RPMI8226 (cell line): ENCODE measurements at places on chromosomes 2 and 18.

- no peak for DNase-seq
Measured at GRCh38 chr2:85405201-85406059, 4.7 kb downstream of the CAPG start.

GRCh38 chr18:27017901-27018500, 152.5 kb upstream of the AQP4 start:
- DNase-seq, result peak; percentile 54

GRCh38 chr2:110664135-110664534, 13.7 kb downstream of the BUB1 start:
- DNase-seq, result no peak

GRCh38 chr2:234754126-234754525, 197.7 kb upstream of the SH3BP4 start:
- DNase-seq, result no peak

DNA sequence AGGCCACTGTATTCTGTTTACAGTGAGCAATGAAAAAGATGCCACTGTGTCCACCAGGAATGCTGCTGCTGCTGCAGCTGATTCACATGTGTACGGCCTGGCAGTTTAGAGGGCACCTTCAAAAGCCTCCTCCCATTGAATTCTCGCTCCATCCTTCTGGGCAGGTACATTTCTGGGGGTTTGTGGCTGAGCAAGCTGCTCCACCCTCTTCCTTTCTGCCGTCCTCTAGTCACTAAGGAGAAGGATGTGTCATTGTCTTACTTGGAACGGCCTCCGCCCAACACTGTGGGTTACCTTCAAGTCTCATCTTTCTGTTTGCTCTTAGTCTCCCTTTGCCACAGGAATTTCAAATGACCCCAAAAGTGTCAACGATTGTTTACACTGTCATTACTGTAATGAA, 182.0 kb downstream of the ZBTB7C start:
- no peak for DNase-seq

DNA sequence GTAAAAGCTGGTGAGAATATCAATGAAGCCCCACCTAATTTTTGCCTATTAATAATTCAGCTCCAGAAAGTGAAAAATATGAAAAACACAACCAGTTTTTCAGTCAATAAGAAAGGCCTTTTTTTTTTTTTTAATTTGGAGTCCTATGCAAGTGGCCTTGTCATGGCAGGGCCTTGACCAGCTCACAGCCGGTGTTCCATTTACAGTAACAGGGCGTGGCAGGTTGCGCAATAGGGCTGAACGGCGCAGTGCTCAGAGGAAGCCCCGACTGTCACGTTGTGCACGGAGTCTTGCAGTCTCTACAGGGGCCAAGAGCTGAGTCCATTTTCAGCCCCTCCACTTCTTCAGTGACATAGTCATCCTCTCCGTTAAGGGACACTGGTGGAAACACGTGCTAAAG, 184.1 kb upstream of the FN1 start:
- no peak for DNase-seq

- DNase-seq, result no peak
Measured at GRCh38 chr18:7840411-7840810, 273.3 kb downstream of the PTPRM start.

DNA sequence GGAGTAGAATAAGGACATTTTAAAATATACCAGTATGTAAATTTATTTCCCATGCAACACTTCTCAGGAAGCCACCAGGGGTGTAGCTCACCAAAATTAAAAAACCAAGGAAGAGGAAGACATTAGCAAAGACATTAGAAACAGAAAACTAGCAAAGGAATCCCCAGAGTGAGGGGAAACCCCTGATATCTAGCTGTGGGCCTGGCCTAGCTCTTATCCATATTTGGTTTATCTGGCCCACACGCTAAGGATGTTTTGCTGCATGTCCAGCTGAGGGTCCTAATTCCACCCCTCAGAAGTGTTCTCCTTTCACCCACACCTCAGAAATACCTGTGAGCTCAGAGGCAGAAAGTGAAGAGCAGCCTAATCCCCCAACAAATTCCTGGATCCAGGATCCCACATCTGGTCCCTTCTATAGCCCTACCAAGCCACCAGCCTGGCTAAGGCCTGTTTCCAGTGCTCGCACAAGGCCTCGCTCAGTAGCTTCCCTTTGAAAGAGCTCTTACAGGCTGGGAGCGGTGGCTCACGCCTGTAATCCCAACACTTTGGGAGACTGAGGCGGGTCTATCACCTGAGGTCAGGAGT, 17.4 kb downstream of the OSBPL1A start:
- no peak for DNase-seq

- peak; percentile 56 for DNase-seq
Measured at GRCh38 chr2:31137211-31138036, 816 bp downstream of the GALNT14 start.

- DNase-seq, result no peak
Measured at GRCh38 chr2:69483696-69484095, 46.5 kb upstream of the NFU1 start.

DNA sequence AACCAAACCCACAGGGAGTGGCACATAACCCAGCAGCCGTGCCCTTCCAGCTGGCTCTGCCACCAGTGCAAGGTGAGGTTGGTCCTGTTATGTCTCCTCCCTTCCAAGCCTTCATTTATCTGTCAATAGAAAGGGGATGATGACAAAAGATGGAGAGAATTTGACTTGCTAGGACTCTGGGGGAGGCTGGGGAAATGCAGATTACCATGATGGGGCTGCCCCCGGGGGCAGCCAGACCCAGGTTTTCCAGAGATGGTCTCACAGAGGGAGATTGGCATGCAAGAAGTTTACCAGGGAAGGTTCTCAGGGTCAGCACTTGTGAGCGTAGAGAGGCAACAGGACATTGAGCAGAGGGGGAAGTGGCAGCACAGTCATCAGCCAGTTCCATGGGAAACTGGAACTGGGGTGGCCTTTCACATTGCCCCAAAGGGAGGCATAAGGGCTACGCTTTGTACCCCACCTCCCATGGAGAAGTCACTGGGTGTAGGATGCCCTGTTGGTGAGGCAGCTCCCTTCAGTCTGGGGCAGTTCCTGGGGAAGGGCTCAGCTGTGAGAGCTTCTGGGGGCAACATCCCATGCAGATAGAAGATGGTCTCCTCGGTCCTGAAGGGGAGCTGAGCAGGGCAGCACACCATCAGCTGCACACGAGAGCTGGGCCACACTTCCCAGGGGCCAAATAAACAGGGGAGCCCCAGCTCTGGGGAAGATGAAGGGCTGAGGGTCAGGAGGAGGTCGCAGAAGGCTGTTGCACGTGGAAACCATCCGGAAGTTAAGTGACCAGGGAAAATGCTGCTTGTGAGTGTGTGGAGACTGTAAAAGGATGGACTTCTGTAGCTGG, 117.8 kb upstream of the EPC2 start:
- no peak for DNase-seq

GRCh38 chr2:44181648-44182047, 13.0 kb downstream of the PPM1B start:
- DNase-seq, result no peak

GRCh38 chr2:3778851-3779495, 75.6 kb downstream of the DCDC2C start:
- no peak for DNase-seq

DNA sequence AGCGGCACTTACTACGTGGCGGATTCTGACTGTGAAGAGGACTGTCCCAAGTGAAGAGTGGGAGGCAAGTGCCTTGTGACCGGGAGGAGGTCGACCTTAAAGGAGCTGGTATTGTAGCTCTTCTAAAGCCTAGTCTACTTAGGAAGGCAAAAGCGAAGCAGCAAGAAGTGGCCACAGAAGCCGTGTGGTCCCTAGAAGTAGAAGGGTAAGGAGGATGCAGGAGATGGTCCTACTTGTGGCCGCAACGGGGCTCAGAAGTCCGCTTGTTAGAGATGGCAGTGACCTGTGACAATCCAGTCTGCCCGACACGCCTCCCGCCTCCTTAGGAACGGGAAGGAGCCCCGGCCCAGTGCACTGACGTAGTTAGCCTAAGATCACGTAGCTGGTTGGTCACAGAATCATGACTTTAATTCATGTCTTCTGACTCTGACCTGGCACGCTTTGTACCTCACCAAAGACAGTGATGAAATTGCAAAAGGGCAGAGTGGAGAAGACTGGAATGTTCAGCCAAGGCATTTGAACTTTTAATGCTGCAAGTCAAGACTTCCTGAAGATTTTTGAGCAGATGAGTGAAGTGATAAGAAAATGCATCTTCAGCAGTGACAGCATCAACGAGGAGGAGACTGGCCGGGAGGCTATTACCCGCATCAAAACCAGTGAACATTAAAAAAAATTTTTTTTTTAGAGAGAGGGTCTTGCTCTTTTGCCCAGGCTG, 749 bp upstream of the EIF2AK3 start:
- peak; percentile 84 for DNase-seq

DNA sequence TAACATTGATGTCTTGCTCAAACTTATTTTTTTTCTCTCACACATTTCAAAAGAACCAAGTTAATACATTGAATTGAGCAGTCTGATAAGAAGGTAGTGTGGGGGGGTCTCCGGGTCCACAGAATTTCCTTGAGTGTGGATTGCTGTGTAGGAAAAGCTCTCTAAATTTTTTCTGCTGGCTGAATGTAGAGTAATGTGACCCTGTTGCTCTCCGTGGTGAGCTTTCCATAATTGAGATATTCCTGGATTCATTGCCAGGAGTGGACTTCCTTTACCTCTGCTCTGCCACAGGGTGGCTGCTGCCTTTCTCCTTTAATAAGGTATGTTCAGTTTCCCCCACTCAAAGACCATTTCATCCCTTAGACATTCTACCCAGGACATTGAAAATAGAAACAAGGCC, 50.9 kb downstream of the PKP4 start:
- no peak for DNase-seq

- DNase-seq, result peak; percentile 10
Measured at GRCh38 chr18:35268821-35269220, 21.2 kb downstream of the ZSCAN30 start.

- no peak for DNase-seq
Measured at GRCh38 chr18:75268364-75268646, 57.7 kb downstream of the TSHZ1 start.

DNA sequence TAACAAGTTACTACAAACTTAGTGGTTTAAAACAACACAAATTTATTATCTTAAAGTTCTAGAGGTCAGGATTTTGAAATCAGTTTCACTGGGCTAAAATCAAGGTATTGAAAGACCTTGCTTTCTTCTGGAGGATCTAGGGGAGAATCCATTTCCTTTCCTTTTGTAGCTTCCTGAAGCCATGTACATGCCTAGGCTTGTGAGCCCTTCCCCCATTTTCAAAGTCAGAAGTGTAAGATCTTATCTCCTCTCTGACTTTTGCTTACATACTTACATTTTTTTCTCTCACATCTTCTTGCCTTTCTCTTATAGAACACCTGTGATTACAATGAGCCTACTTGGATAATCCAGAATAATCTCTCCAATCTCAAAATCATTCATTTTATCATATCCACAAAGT, 78.7 kb upstream of the MBOAT2 start:
- DNase-seq, result no peak

GRCh38 chr2:226137201-226137811, 662.3 kb downstream of the IRS1 start:
- no peak for DNase-seq

- no peak for DNase-seq
Measured at GRCh38 chr18:28171837-28172236, 5.1 kb downstream of the CDH2 start.

- DNase-seq, result no peak
Measured at GRCh38 chr2:171310889-171311288, 122.9 kb downstream of the METTL8 start.

DNA sequence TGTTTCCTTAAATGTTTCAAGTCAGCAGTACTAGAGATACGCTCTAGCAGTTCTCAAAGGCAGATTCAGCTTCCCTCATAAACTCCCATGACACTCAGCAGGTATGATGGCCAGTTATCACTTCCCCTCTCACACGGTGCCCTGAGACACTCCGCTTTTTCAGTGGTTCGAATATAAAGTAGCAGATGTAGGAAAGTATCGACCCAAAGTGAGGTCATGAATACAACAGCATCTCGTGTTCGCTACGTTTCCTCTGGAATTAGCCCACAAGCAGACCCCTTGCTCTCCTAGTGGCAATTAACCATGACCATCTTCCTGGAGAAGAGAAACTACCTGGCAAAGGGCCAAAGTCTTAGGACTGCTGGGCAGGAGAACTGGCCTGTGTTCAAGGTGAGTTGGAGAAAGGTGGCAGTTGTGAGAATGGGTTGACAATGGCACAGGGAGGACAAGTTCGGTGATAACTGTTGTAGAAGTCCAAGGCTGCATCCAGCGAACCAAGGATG, 9.3 kb upstream of the AGBL5 start:
- DNase-seq, result no peak

- no peak for DNase-seq
Measured at GRCh38 chr2:116917196-116917595, 897.3 kb upstream of the DDX18 start.
